Colonic mucosa (tissue), 4 donors: ENCODE measurements at places on chromosomes 5 and 9. TPM values are rescaled to one million over a fixed set of nuclear protein-coding genes. Genes with fewer than 3 reads are reported as not detected.

The RASGRF2 gene
- 3.5 TPM for total RNA-seq

The PCDHGA6 gene
- 1.5 TPM for total RNA-seq

The S1PR3 gene
- 3.2 TPM for total RNA-seq

The PCDHB4 gene
- total RNA-seq = 0.96 TPM

The PHF24 gene
- not detected for total RNA-seq

The SCGB3A2 gene
- 0.67 TPM for total RNA-seq

The ACOT12 gene
- not detected for total RNA-seq

The DHFR gene
- total RNA-seq = 26.5 TPM

The PPP2R2B gene
- 0.35 TPM for total RNA-seq

The IL13 gene
- total RNA-seq = not detected

The SLCO4C1 gene
- 1.4 TPM for total RNA-seq

The NTRK2 gene
- 2.3 TPM for total RNA-seq

The PALM2AKAP2 gene
- 3.4 TPM for total RNA-seq
